ENCODE measurements at places on chromosomes 1 and 21.

GRCh38 chr21:25330266-25330665, 277.0 kb downstream of the MRPL39 start:
- DNase-seq, result no peak

- no peak for DNase-seq
Observed at GRCh38 chr1:157030728-157031127, 14.8 kb downstream of the ARHGEF11 start.

DNA sequence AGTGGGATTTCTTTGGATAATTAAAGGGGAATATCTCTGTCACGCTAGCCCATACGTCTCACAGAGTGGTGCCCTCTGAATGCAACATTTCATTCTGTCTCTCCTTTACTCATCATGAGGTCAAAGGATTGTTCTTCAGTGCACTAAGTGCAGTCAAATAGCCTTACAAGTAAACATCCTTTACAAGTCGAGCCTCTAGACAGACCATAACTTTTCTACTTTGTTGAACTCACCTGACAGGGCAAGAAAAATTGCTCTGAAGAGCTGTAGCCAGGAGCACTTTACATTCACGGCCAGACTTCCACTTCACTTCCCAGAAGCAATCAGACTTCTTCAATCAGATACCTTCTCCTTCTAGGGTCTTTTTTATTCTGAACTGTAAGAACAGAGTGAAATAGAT, 768.0 kb upstream of the TMPRSS15 start:
- DNase-seq, result no peak

- no peak for DNase-seq
Observed at GRCh38 chr1:30548294-30548693, 175.1 kb downstream of the MATN1 start.

DNA sequence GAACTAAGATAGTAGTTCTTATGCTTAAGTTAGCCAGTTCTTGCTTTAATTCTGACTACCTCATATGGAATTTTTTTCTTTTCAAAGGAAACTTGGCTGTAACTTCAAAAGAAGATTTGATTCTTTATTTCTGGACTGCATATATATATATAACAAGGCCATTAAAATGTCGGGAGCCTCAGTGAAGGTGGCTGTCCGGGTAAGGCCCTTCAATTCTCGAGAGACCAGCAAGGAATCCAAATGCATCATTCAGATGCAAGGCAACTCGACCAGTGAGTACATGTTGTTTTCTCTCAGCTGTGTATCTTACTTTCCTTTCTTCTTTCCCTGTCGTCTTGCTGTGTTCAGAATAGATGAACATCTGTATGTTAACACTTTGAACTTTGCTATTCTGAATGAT, 21.8 kb downstream of the KIF1B start:
- no peak for DNase-seq

DNA sequence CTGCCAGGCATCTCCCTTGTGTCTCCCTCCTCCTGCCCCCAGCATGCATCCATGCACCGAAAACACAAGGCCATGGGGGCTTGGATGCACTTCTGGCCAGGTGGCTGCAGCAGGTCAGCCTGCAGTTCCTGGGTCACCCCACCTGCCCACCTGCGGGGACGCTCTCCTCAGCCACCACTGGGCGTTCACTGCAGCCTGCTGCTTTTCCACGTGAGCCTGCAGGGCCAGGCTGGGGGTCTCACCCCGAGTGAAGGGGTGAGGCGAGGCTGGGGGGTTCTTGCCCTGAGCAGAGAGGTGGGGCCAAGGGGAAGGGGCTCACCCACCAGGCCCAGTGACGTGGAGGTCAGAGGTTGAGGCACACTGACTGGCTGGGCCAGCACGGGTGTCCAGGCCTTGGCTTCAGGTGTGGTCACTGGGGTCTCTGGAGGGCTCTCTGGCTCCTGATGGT, 64.6 kb downstream of the WNT9A start:
- DNase-seq, result no peak

- DNase-seq, result no peak
Observed at GRCh38 chr1:5938101-5938646, 54.1 kb downstream of the NPHP4 start.

DNA sequence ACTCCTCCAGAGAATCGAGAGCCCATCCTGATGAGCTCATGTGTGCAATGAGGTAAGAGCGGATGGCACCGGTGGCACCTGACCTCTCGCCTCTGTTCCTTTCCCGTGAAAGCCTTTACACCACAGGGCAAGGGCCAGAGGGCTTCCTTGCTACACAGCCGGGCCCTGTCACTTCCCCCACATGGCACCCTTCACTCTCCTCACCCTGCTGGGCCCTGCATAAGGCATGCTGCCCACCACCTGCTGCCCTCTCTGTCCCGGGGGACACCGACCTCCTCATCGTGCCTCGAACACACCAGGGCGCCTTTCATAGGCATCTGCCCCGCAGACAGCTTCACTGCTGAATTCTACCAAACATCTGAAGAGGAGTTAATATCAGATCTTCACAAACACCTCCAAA, 45.1 kb upstream of the C1orf174 start:
- no peak for DNase-seq

GRCh38 chr21:41926117-41926806, 27.6 kb downstream of the C2CD2 start:
- DNase-seq, result peak; percentile 54

GRCh38 chr1:185263292-185263691, 53.8 kb downstream of the IVNS1ABP start:
- no peak for DNase-seq

- DNase-seq, result no peak
Observed at GRCh38 chr1:221336126-221336525, 405.8 kb downstream of the DUSP10 start.

- DNase-seq, result peak; percentile 39
Observed at GRCh38 chr21:44295163-44295573, 4.7 kb upstream of the PFKL start.

DNA sequence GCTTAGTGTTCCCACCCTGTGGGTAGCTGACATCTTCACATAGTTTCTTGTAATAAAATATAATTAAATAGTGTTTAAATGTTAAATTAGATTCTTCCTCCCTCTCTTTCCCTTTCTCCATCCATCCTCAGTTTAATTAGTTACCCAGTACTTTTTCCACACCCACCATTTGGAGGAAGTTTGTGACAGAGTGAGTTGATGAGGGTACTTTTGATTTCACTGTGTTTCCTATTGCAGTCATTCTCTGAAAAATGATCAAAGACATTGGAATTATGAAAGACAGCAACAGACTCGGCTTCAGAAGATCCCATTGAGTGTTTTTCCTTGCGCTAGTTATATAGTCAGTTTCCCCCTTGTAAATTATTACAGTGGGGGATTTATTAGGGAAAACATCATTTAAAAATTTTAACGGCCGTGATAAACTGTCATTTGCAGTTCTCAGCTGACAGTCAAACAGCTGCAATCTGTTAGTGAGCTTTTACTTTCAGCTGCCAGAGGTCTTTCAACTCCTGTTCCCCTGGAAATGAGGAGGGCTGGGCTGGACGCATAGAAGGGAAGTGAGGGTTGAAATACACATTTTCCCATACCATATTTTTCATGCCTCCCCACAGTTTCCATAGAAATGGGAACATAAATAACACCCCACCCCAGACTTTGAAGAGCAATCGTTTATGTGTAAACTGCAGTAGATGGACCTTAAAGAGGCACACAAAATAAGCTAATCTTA, 61.3 kb upstream of the CACYBP start:
- peak; percentile 66 for DNase-seq

- DNase-seq, result no peak
Observed at GRCh38 chr1:228101614-228101993, 1.5 kb downstream of the C1orf35 start.

DNA sequence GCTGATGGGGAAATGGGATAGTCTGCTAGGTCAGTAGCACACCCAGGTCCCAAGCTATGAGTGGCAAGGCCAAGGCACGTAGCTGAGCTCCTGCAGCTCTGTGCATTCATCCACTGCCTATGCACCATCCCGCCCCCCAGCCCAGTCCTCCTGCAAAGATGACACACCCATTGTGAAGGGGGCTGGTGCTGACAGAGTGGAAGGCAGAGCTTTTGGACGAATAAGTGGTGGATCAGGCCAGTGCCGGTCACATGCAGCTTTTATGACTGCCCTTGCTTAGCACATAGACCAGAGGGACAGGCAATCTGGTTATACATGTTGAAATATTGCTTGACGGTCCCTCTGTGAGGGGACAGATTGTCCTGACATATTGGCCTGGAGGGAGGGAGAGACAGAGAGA, 494.3 kb downstream of the PTPRU start:
- DNase-seq, result no peak

- no peak for DNase-seq
Observed at GRCh38 chr1:203271962-203272632, 33.2 kb upstream of the BTG2 start.

DNA sequence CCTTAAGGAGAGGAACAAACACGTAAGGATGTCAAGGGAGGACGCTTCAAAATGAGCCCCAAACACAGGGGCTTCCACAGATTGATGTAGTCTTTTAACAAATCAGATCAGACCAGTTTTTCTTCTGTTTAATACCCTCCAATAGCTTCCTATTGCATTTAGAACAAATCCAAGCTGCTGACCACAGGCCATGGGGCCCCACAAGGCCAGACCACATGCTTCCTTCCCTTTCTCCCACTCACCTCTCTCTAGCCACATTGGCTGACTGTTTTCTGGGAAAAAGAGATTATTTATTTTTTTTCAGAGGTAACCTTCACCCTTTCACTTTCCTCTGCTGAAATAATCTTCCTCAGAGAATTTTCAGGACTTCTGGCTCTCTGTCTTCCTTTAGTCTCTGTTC, 380.6 kb downstream of the SIPA1L2 start:
- DNase-seq, result no peak

- DNase-seq, result no peak
Observed at GRCh38 chr1:79131626-79132025, 125.1 kb upstream of the ADGRL4 start.

- DNase-seq, result no peak
Observed at GRCh38 chr1:15168479-15168878, 14.9 kb downstream of the TMEM51 start.

DNA sequence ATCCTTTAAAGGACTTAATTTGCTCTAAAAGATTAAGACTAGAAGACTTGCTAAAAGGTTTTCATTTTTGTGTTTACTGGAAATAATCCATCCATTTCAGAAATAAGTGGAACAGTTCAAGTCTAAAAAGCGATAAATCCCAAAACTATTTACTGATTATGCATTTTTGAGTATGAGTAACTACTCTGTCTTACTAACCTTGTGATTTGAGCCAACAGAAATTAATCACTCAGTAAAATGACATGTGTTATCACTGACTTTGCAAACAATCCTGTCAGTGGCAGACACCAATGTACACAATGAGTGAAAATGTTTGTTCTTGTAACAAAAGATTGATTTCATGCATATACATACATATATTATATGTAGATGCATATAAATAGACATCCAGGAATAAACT, 218.0 kb downstream of the DENND1B start:
- no peak for DNase-seq

GRCh38 chr1:238649200-238649599, 737.2 kb upstream of the CHRM3 start:
- no peak for DNase-seq

DNA sequence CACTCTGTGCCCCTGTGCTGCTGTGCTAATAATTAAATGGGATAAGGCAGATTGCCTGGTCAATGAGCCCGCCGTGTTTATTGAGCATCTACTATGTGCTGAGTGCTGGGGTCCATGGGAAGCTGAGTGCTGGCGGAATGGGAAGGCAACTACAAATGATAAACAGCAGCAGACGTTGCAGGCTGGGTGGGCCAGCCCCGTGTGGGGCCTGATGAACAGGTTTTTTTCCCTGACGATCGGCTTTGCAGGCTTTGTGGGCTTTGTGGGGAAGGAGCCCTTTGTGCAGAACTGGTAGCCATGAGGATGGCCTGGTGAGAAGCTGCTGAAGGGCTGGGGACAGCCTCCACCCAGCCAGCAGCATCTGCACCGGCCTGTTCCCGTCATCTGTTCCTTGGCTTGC, 3.5 kb downstream of the PDE9A start:
- DNase-seq, result no peak

DNA sequence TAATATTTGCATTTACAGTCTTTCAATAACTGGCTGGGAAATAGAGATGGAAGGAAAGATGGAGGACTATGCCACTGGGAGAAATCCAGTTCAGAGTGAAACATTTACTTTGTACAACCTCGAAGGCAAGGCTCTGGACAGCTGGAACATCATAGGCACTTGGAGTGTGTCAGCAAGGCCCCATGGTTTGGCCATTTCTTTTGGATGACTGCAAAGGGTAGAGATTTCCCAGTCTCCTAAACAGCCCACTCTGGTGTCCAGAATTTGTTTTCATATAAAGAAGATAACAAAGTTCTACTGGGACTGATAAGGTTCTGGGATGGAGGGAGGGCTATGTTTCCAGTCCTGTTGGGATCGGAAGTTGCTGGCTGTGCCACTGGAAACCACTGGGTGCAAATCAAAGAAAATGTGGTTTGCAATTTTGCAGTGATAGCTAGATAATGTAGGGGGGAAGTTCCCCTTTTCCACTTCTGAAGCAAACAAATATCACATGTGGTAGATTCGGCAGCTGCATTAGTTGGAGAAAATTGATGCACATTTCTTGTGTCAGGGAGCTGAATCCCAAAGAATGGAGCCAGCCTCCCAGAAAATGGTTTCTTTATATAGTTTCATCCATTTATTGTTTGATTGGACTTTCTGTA, 16.2 kb downstream of the KCND3 start:
- no peak for DNase-seq

GRCh38 chr1:67705735-67706453, 20.9 kb downstream of the GADD45A start:
- DNase-seq, result peak; percentile 25

DNA sequence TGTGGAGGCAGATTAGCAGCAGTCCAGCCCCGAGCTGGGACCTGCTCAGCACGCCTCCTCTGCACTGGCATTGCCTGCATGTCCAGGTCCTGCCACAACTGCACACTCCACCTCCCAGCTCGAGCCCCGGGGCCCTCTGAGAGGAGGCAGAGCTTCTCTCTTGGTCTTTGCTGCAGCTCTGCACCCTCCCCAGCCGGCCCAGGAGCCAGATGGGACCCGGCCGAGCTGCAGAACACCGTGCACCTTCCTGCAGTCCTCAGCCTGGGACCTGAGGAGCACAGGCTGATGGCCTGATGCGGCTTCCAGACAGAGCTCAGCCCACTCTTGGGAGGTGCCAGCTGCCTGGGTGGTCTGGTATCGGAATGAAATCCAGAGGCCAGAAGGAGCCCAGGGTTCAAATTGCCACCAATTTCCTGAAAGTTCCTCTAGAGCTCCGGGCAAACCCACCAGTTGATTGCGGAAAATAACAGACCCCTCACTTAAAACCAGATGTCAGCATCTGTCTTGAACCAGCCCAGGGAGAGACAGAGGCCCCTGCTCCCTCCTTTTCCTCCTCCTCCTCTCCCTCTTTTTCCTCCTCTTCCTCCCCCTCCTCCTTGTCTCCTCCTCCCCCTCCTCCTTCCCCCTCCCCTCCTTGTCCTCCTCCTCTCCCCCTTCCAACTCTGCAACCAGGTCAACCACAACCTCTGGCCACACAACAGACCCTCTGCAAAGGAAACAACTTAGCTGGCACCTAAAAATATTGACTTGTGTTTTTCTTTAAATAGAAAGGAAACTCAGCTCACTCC, 10.6 kb upstream of the SPSB1 start:
- DNase-seq, result no peak

DNA sequence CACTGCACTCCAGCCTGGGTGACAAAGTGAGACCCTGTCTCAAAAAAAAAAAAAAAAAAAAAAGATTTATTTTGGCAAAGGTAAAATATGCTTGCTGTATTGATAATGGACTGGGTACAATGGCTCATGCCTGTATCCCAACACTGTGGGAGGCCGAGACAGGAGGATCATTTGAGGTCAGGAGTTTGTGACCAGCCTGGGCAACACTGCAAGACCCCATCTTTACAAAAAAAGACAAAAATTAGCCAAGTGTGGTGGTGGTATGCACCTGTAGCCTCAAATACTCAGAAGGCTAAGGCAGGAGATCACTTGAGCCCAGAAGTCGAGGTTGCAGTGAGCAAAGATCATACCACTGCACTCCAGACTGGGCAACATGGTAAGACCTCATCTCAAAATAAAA, 6.3 kb downstream of the SF3A3 start:
- no peak for DNase-seq
